HuH-7 (cell line): ENCODE measurements at places on chromosomes 3 and 15.

- DNase-seq, result no peak
Measured at GRCh38 chr3:136950623-136951022, 7.2 kb upstream of the IL20RB start.

- DNase-seq, result no peak
Measured at GRCh38 chr15:56824175-56824574, 90.9 kb upstream of the ZNF280D start.

GRCh38 chr3:169161011-169161410 is 502.5 kb downstream of the MECOM start:
- DNase-seq, result no peak

GRCh38 chr3:4207672-4208071 is 95.5 kb upstream of the SETMAR start:
- no peak for DNase-seq

DNA sequence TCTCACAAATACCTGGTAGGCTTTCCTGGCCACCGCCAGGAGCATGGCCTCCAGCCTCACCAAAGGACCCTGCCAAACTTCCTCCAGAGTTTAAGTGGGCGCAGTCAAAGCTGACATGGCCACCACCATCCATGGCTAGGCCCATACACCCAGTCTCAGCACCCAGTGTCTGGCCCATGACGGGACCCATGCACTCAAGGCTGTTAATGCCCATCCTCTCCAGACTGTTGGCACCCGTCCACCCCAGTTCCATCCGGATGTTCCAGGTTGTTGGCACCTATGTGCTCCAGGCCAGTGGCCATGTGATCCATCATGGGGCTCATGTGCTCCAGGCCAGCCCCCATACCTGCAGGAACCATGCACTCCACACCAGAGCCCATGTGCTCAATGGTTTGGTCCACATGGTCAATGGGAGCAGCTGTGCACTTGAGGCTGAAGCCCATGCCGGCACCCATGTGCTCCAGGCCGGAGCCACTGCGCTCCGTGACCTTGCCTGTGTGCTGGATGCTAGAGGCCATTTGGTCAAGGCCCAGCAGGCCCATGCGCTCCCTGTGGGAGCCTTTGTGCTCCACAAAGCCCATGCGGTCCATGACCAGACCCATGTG is 20.4 kb downstream of the CTDSPL2 start:
- DNase-seq, result no peak

DNA sequence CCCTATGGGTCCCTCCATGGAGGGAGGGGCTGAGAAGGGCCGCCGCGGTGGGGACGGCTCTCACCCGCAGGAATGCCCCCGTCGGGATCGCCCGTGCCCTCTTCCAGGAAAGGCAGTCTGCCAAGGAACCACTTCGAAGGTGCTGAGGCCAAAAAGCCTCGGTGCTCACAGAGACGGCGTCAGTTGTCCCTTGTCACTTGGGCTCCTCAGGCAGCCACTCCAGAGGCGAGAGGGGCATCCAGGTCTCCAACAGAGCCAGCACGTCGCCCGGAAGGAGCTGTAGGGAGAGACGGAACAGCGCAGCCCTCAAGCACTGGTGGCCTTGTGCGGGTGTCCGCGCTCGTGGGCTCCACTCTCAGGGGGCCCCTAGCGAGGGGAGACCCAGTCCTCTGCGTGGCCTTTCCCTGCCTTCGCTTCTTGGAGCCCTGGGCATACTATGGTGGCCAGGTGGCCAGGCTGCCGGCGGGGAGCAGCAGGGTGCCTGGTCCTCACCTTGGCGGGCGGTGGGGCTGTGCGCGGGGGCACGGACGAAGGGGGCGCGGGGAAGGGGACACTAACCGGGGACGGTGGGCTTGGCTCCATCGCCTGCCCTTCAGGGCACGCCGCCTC is 994 bp downstream of the MESP1 start:
- DNase-seq, result no peak
